ENCODE measurements at places on chromosomes 11 and 22. TPM values are rescaled to one million over a fixed set of nuclear protein-coding genes. Genes with fewer than 3 reads are reported as not detected.

CADM1 gene
- total RNA-seq, result 2.8 TPM

- no peak for DNase-seq
These were observed 8.9 kb downstream of the OR4X1 start for GRCh38 chr11:48272606-48273005.

DLG2 gene
- total RNA-seq, result 1.9 TPM

GRCh38 chr11:2564008-2564530 is 119.3 kb downstream of the KCNQ1 start:
- DNase-seq, result no peak

MRGPRF gene
- 22.5 TPM for total RNA-seq

GRCh38 chr11:1834062-1834610 is 654 bp upstream of the SYT8 start:
- DNase-seq, result peak; percentile 92

DNA sequence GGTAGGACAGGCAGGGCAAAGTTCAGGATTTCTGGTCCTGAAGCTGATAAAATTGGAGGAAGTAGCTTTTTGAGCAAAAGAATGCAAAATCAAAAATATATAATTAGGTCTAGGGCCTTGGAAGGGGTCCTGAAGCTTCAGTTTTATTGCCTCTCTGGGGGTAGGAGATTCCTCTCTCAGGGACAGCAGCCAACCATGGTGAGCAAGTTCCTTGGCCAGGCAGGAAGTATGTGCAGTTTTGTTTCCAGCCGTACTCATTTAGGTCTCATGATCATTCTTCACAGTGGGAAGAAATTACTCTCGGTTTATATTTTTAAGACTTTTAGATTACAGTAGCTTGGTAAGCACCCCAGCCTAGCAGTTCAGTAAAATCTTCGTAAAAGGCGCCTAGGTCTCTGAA is 2.9 kb upstream of the RAB38 start:
- no peak for DNase-seq
